ENCODE measurements at places on chromosomes 16 and 17. TPM values are rescaled to one million over a fixed set of nuclear protein-coding genes. Genes with fewer than 3 reads are reported as not detected.

The TEKT1 gene
- total RNA-seq: 0.07 TPM

The KRT28 gene
- not detected for total RNA-seq

The PRSS33 gene
- total RNA-seq: 0.06 TPM

The PITPNM3 gene
- 2.3 TPM for total RNA-seq

The SALL1 gene
- 0.29 TPM for total RNA-seq

The HBA1 gene
- total RNA-seq: 2.4 TPM

The MFSD6L gene
- total RNA-seq: not detected

The OR3A3 gene
- total RNA-seq: not detected

The NAA60 gene
- total RNA-seq: 46.2 TPM

The SLFN13 gene
- 4.9 TPM for total RNA-seq

The TMEM88 gene
- total RNA-seq: 0.50 TPM

The SEPTIN12 gene
- total RNA-seq: not detected

The DNAH9 gene
- not detected for total RNA-seq

The TPPP3 gene
- 10.6 TPM for total RNA-seq

The HYDIN gene
- total RNA-seq: 0.45 TPM

The CNGB1 gene
- 0.08 TPM for total RNA-seq

The HS3ST3B1 gene
- 1.0 TPM for total RNA-seq

The PYCARD gene
- total RNA-seq: 41.9 TPM

The CMTM2 gene
- not detected for total RNA-seq

The SPATA22 gene
- not detected for total RNA-seq

The PABPN1L gene
- total RNA-seq: not detected

The DLX3 gene
- total RNA-seq: 0.09 TPM

The ADAD2 gene
- not detected for total RNA-seq

The CCL11 gene
- total RNA-seq: not detected

The HAS3 gene
- total RNA-seq: 45.5 TPM
